Dorsolateral prefrontal cortex (tissue), 122 donors: ENCODE measurements at places on chromosomes 3 and 15.

- no peak for DNase-seq
These were observed 12.1 kb downstream of the GOLM2 start for GRCh38 chr15:44300572-44300971.

- no peak for DNase-seq
These were observed 31.2 kb upstream of the PTX3 start for GRCh38 chr3:157405457-157405856.

GRCh38 chr3:113556316-113556945, 24.1 kb downstream of the SIDT1 start:
- DNase-seq = no peak

DNA sequence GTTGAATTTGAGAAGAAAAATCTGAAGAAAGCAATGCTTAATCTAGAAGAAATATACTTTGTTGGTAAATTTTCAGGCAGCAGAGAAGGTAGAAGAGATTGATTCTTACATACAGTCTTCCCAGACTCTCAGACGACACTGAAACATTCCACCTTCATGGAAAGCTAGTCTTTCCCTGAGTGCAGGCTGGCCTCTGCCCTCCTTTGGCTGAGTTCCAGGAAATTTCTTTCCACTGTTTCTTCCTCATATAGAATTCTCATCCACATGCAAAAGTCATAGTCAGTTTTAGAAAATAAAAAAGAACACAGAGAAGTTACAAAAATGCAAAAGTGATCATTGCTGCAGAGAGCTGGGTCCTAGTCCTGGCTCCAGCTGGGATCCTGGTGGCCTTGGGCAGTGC, 142.5 kb upstream of the PRR23C start:
- DNase-seq = no peak

DNA sequence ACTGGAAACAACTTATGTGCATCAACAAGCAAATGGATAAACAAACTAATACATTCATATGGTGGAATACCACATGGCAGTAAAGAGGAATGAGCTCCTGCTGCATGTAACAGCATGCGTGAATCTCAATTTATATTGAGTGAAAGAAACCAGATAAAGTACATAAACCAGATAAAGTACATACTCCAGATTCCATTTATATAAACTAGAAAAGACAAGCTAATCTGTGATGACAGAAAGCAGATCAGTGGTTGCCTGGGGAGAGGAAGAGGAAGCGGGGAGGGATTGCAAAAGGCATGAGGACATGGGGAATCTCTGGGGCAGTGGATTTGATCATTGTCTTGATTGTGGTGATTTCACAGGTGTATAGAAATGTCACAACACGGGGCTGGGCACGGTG, 34.2 kb downstream of the LIMD1 start:
- DNase-seq = no peak

DNA sequence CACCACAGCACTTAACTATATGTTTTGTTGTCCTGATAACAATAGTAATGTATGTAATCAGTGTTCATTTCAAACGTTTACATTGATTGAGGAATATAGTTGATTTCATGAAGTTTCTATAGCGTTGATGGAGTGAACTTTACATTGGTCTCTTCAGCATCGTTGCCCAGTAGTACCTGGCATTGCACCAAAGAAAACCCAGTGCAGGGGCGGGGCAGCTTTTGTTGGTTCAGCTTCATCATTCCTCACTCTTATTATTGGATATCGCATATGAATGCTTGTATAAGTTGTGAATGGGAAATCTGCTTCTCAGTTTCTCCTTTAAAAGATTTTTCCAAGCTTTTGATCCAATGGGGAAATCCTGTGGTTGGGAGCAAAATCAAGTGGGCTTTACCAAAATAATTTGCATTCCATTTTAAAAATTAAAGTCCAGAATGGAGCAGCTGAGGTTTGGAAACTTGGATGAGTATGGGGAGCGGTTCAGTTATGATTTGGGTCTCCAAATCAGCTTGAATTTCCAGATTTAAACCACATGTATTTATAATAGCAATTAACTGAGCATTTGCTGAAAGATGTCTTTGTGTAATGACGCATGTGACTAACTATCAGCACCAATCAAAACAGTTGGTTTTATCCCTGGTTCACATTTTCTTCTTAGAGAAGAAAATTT, 213.7 kb downstream of the ALCAM start:
- DNase-seq = no peak

GRCh38 chr3:42476225-42477125, 26.0 kb upstream of the VIPR1 start:
- DNase-seq = no peak

- no peak for DNase-seq
These were observed 142.5 kb downstream of the FILIP1L start for GRCh38 chr3:99971761-99972160.

GRCh38 chr15:92906563-92907081, 6.5 kb downstream of the CHD2 start:
- no peak for DNase-seq

- no peak for DNase-seq
These were observed 70.2 kb downstream of the SLC6A1 start for GRCh38 chr3:11062704-11063103.

GRCh38 chr3:48417529-48418108, 12.3 kb downstream of the PLXNB1 start:
- DNase-seq = no peak

- DNase-seq = no peak
These were observed 23.8 kb downstream of the SLC6A20 start for GRCh38 chr3:45772341-45773035.

DNA sequence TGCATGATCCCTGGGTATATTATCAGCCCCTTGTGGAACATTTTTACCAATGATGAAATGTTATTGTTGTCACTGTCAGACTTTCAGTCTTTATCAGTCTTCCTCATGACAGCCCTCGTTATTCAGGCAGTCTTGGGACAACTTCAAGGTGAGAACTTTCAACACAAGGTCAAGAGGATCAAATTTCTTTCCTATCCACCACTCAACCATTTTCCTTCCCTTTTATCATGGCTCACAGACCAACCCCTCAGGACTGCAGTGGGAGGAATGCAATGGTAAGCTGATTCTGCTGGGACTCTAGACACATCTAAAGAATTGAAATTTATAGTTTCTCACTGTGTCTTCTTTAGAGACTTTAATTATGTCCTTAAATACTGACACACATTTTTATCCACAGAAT, 107.0 kb upstream of the LSAMP start:
- DNase-seq = no peak

- no peak for DNase-seq
These were observed 200.3 kb downstream of the ADAMTS17 start for GRCh38 chr15:100141311-100142001.

DNA sequence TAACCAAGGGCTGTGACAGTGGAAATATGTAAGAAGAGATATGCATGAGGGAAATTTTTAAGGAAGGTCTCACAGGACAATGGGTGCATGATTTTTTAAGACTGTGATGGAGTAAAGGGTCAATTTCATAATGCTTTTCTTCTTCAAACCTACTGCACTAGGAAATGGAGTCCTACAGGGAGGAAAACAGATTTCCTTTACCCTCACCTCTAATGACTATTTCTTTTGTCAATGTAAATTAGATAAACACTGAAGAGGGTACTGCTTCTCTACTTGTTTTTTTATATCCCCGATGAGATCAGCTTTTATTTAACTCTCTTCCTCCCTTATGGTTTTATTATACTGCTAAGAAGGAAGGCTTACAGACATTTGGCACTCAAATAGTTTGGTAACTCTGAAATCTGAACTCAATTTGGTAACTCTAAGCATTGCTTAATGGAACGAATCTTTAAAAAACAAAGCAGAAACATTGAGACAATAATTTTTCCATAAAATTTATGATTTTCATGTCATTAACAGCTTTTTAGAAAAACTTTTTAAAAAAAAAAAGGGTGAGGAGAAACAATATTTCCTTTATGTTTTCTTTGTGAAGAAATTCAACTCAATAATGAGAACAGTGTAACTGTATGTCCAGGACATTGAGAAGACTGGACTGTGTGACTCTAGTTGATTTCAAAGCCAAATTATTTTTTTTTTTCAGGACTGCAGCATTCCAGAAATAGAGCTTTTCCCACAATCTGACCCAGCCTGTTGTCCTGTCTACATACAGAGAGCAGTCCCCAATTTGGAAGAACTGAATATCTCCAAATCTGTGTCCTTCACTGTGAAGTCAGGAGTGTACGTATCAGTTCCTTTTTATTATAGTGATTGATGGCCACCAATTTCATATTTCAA, 64.4 kb downstream of the CRYBG3 start:
- no peak for DNase-seq

- DNase-seq = no peak
These were observed 20.2 kb downstream of the SLC24A1 start for GRCh38 chr15:65641768-65642475.

- DNase-seq = no peak
These were observed 49.1 kb downstream of the PXYLP1 start for GRCh38 chr3:141280690-141281089.

GRCh38 chr3:156175570-156175969, 55.2 kb downstream of the KCNAB1 start:
- no peak for DNase-seq

- DNase-seq = no peak
These were observed 2.0 kb downstream of the CA12 start for GRCh38 chr15:63379492-63380150.

- DNase-seq = no peak
These were observed 589.4 kb downstream of the SI start for GRCh38 chr3:164488893-164489292.

DNA sequence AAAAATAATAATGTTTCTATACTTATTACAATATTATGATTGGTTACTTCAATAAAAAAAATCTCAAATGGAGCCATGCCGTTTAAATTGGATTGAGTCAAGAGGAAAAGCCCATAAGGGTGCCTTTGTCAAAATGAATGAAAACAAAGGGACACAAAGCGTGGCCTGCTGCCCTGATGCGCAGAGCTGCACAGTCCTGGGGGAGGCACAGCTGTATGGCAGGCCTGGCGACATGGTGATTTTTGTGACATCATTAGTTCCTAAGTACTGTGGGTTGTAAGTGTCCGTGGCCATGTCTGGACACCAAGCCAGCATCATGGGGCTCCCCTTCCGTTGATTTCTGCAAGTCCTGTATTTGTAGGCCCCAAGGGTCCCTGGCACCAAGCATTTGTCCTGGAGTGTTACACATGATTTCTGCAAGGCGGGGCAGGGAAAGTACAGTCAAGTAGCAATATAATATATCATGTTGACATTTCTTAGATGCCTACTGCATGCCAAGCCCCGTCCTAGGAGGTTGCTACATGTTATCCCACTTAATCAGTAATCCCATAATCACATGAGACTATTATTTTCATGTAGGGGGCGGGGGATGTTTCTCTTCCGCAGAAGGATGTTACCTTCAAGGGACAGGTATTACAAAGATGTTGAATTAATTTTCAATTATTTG, 59.7 kb downstream of the GHSR start:
- peak; percentile 52 for DNase-seq

- no peak for DNase-seq
These were observed 34.5 kb downstream of the PLA2G4D start for GRCh38 chr15:42059661-42060476.

DNA sequence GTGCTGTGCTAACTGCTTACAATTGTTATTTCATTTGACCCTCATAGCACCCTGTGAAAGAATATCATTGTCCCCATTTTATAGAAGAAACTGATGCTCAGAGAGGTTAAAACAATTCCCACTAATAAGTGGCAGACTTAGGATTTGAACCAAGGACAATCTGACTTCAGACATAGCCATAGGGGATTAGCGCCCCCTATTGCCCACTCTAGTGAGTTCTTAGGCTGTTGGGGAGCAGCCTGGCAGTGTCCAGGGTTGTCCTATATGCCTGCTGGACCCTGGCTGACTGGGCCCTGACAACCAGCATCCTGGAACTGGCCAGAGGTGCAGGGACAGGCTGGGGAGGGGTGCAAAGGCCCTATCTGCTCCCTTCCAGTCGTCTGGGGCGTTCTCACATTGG, 15.4 kb downstream of the DPH3 start:
- no peak for DNase-seq

DNA sequence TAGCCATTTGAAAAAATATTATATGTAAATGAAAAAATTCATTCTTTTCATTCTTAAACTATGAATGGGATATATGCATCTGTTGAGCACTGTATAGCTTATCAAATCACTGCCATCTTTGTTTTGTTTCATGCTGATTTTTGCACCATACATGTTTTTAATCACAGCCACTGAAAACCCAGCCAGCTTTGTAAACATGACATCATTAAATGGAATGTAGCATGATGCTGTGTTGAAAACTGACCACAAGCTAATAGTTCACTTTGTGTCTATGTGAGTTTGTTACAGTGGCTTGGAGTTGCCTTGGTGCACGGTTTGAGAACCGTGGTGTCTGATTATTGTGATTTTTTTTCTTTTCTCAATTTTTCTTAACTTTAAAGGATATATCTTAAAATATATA, 75.7 kb downstream of the GMPS start:
- DNase-seq = no peak

- no peak for DNase-seq
These were observed 857.3 kb downstream of the NAALADL2 start for GRCh38 chr3:175716446-175716845.

GRCh38 chr3:129314386-129315222, 35.9 kb downstream of the HMCES start:
- peak; percentile 86 for DNase-seq

DNA sequence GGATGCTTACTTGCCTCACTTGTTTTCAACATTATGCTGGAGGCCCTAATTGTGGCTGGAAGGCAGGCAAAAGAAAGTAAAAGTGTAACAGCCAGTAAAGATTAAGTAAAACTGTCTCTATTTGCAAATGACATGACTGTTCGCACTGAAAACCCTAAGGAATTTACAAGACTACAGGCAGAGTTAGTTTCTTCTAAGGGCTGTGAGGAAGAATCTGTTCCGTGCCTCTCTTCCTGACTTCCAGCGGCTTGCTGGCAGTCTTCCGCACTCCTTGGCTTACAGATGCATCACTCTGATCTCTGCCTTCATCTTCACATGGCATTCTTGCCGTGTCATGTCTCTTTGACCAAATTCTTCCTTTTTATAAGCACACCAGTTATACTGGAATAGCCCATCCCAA, 86.1 kb downstream of the DLG1 start:
- DNase-seq = no peak

DNA sequence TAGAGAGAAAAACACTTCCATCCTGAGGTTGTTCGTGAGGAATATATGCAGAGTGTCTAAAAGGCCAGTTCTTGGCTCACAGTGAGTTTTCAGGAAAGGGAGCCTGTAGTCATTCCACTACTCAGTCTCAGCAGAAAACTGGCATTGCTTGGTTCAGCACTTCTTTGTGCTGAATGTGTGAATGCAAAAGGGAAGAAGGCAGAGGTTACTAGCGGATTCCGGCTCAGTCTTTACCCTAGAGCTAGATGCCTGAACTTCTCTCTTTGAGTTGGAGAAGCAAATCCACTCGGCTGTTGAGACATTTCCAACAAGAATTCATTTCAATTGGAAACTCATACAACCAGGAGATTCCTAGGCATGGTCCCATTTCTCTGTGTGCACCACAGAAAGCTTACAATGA, 23.1 kb upstream of the FRMD4B start:
- DNase-seq = no peak

GRCh38 chr3:155270485-155271342, 22.8 kb downstream of the STRIT1 start:
- DNase-seq = no peak
